ENCODE measurements at places on chromosomes 13 and 19. TPM values are rescaled to one million over a fixed set of nuclear protein-coding genes. Genes with fewer than 3 reads are reported as not detected.

Gene FCAR
- 0.62 TPM for total RNA-seq

Gene PLEKHJ1
- total RNA-seq, result 51.4 TPM

Gene ZNF99
- total RNA-seq, result not detected

Gene AP2S1
- total RNA-seq, result 157 TPM

Gene ARHGAP35
- 53.7 TPM for total RNA-seq

Gene ANKLE1
- total RNA-seq, result 0.96 TPM

Gene ZNF729
- total RNA-seq, result not detected

Gene NECTIN2
- total RNA-seq, result 65.5 TPM

Gene SGTA
- total RNA-seq, result 64.4 TPM

Data from motor neuron (in vitro differentiated cells).